ENCODE measurements at places on chromosomes 3 and 15. TPM values are rescaled to one million over a fixed set of nuclear protein-coding genes. Genes with fewer than 3 reads are reported as not detected.

DNA sequence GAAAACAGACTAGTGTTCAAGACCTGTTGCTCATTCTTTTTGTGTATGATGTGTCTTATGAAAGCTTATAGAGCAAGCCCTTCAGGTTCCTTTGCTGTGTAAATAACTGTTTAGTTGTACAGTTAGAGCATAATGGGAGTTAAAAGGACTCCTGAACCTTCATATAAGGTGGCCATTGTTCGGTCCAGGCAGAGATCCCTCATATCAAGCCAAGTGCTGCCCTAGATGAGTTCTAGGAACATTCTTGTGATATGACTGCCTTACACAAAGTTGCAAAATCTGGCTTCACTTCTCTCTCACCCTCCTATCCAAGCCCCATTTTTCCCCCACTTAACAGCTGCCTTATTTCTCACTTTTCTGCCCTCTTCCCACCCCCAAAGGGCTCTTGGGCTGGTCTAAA is 26.9 kb downstream of the GYG1 start:
- no peak for DNase-seq

GRCh38 chr15:93523481-93523880 is 434.5 kb upstream of the RGMA start:
- peak; percentile 4 for DNase-seq

- no peak for DNase-seq
These were observed 11.9 kb upstream of the PKM start for GRCh38 chr15:72242775-72243370.

GRCh38 chr15:74320352-74321247 is 46.8 kb downstream of the CYP11A1 start:
- no peak for DNase-seq

DNA sequence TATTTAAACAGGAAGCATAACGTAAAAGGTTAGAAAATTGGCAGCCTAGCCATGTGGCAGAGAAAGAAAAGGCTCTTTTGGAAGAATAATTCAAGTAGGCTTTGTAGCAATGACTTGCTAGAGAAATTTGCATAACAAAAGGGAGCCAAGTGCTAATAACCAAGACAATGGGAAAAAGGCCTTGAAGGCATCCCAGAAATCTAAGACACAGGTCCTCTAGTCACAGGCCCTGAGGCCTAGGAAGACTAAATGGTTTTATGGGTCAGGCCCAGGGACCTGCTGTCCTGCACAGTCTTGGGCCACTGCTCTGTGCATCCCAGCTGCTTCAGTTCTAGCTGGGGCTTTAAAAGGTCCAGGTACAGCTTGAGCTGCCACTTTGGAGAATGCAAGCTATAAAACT is 78.5 kb downstream of the FGF7 start:
- no peak for DNase-seq

DNA sequence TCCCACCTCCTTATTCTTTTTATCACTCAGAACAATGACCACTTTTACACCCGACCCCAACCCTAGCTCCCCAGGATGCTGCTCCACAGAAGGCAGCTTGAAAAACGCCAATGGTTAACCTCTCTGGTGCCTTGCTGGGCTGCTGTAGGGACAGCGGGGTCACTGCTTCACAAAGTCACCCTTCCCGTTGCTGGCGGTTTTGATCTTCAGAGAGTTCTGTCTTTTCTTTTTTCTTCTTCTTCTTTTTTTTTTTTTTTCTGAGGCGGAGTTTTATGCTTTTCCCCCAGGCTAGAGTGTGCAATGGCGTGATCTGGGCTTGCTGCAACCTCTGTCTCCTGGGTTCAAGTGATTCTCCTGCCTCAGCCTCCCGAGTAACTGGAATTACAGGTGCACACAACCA is 20.7 kb downstream of the CEP19 start:
- no peak for DNase-seq

ACTC1 gene
- polyA plus RNA-seq: 1.3 TPM

DNA sequence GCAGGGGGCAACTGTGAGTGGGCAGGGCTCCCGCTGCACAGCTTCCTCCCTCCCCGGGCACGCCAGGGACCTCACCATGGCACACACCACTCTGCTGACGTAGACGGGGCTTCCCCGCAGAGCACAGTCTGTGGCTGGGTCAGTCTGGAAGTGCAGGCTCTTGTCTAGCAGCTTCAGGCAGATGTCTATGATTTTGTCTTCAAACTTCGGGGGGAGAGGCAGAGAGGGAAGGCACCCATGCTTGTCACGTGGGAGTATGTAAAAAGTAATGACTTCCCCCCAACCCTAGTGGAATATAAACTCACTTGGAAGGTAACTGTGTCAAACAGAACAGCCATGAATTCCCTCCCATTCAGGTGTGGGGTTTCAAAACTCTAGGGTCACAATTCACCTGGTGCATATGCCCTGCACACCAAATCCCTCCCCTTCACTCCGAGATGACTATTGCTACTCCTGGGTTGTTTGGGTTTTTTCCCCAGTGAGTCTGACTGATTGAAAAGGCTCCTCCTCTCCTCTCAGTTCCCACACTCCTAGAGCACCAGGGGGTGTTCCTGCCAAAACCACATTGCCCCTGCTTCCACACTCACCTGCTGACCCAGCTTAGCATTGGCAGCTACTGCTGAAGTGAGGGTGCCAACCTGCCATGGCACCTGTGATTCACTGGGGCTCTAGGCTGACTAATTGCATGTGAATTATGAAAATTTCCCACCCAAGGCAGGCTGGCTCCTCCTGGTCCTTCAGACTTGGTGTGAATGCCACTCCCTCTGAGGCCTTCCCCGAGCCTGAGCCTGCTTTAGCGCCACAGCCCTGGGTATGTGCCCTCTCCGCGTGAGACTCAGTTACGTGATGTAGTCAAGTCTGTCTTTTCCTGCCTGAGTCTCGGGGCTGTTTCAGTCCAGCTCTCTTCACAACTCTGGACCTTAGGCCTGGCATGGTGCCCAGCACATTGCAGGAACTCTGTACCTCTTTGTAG is 13.0 kb downstream of the TGM5 start:
- peak; percentile 10 for DNase-seq

CHDH gene
- 3.3 TPM for polyA plus RNA-seq

DNA sequence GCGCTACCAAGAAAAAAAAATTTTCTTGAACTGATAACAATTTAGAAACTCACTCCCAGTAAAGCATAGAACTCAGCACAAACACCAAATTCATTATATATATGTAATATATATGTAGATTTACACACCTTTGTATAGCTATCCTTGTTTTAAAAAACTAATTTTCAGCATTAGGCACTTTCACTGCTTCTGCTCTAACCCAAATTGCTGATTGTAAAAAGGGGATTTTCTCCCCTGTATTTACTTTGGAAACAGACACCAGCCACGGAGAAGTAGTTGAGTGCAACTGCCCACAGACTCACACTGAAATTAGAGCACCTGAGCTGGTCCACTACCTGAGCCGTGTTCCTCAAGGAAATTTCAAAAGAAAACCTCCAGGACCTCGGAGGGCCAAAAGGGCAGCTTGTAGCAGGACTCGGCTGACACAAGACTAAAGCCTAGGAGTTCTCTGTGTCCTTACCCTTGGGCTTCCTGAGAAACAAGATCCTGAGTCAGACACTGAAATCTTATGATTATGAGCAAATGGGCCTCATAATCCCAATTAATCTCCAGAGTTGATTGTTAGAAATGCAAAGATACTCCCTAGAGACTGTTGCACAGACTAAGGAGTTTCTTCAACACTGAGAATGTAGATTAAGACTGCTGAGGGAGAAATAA is 106.0 kb downstream of the TNIK start:
- DNase-seq: no peak

GRCh38 chr3:175041369-175041768 is 182.2 kb downstream of the NAALADL2 start:
- DNase-seq: no peak

GRCh38 chr3:41808152-41808551 is 153.8 kb downstream of the ULK4 start:
- DNase-seq: no peak

- no peak for DNase-seq
These were observed 10.6 kb downstream of the XXYLT1 start for GRCh38 chr3:195260280-195260905.

DNA sequence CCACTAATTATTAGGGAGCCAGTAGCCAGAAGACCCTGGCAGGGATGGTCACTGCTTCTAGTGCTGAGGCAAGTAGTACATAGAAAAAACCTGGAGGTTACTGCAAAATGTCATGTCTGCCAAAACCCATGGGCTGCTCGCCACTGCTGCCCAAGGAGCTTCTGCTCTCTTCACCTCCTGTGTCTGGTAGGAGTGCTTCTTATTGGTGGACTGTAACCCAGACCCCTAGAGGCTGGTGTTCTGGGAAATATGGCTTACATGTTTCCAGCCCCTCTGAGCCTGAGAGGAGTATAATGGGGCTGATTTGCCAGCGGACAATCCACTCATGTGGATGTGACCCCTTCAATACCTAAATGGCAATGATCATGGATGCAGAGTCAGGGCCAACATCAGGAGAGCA is 286.4 kb downstream of the EPHB1 start:
- no peak for DNase-seq

GRCh38 chr3:58685641-58686040 is 19.1 kb upstream of the FAM3D start:
- DNase-seq: no peak

DNA sequence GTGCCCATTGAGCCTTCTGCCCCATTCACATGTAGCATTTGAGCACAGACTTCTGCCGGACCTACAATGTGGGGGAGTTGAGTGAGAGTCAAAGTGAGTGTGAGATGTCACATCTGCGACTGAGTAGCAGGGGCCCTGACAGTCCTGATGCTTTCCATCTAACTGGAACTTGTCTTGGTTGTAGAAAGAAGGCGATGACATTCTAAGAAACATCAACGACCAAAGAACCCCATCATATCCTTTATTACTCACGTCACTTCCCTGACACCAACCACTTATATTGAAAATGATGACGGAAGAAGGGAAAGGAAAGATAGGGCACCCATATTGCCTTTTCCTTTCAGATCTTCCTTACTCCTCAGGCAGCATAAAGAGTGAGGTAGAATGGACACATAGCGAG is 30.5 kb downstream of the SMAD3 start:
- no peak for DNase-seq

DNA sequence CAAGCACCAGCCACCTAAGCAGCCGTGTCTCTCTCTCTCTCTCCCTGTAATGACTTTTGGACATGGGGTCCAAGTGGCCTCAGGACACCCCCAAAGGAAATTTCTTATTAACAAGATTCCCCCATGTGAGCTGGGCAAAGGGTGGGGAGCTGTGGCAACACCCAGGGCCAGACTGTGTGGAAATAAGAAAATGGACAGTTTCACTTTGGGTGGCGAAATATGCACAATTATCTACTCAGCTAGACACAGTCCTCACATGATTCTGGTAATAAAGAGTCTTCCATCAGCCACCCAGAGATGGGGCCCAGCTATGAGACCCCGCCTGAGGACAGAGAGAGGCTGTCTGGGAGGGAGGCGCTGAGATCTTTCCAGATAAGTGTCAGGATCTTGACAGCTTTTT is 96.8 kb upstream of the TPM1 start:
- no peak for DNase-seq

ZNF660 gene
- 27.0 TPM for polyA plus RNA-seq

DNA sequence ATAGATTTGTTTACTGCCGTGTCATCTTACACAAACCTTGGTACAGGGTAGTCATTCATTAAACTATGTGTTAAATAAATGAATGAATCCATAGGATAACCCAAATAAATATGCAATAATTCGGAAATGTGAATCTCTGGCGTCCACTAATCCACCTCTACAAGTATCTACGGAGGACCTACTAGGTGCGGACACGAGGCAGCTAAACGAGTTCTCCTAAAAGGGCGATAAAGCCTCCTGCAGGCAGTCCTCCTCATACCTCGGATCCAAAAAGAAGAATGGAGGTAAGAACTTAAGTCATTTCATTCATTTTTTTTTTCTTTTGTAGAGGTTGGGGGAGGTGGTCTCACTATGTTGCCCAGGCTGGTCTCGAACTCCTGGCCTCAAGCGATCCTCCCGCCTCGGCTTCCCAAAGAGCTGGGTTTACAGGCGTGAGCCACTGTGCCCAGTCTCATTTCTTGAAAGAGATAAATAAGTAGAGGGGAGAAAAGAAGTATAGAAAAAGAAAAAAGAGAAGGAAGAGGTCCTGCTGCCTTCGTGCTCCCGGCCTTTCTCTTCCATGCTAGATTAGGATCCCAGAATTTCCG is 706 bp upstream of the RPL35A start:
- no peak for DNase-seq

DNA sequence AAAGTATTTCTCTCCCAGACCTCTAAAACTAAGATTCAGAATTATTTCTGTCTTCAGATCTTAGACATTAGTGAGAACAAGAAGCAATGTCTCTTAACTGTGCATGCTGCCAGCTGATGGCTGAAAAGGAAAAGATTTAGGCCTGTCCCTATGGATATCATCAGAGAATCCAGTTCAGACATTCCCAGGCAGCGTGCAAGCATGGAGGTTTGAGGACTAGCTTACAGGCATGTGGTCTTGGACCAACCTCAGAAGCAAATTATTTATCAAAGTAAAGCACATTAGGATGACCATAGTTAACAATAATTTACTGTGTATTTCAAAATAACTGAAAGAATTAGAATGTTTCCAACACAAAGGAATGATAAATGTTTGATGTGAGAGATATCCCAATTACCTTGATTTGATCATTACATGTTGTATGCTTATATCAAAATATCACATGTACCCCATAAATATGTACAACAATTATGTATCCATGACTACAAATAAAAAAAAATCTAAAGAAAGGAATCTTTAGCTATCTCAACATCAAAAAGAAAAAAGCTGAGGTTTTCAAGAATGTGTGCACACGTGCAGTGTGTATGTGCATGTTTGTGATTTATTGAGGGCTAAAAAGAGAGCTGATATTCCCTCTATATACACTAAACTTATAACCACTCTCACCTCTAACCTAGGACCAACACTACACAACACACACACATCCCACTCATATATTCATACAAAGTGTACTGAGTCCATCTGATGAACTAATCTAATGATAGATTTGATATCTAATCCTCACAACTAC is 108.9 kb upstream of the THBS1 start:
- no peak for DNase-seq

GOLGA6L2 gene
- polyA plus RNA-seq: not detected

DNA sequence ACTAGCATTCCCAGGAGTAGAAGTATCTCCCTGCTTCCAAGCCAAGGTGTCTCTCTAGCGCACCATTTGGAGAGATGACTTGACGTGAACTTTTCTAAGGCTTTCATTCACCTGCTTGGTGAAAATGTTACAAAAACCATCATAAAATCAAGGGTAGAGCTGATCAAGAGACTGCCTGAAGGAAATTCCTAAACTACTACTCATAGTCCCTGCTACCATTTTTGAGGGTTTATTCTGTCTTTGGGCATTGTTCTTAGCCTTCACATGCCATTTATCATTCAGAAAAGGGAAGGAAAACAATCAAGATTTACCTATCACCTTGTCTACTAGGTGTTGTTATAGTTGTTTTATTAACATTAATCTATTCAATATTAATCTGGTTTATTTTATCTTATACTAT is 525.8 kb downstream of the NTRK3 start:
- no peak for DNase-seq

ACAN gene
- polyA plus RNA-seq: 0.78 TPM

GRCh38 chr3:129535075-129535474 is 6.6 kb downstream of the RHO start:
- no peak for DNase-seq

GRCh38 chr3:194255252-194256039 is 95.7 kb downstream of the CPN2 start:
- no peak for DNase-seq

- DNase-seq: no peak
These were observed 433.2 kb upstream of the RASGRP1 start for GRCh38 chr15:38997841-38998240.

- no peak for DNase-seq
These were observed 68.7 kb downstream of the LRTM1 start for GRCh38 chr3:54859184-54859583.

All from right lung (tissue), 10 donors.